Left ventricle myocardium inferior (tissue), 1 donor: ENCODE measurements at places on chromosomes 7 and 10.

GRCh38 chr10:99531026-99531695 lies 1.6 kb upstream of the NKX2-3 start:
- DNase-seq, result no peak

DNA sequence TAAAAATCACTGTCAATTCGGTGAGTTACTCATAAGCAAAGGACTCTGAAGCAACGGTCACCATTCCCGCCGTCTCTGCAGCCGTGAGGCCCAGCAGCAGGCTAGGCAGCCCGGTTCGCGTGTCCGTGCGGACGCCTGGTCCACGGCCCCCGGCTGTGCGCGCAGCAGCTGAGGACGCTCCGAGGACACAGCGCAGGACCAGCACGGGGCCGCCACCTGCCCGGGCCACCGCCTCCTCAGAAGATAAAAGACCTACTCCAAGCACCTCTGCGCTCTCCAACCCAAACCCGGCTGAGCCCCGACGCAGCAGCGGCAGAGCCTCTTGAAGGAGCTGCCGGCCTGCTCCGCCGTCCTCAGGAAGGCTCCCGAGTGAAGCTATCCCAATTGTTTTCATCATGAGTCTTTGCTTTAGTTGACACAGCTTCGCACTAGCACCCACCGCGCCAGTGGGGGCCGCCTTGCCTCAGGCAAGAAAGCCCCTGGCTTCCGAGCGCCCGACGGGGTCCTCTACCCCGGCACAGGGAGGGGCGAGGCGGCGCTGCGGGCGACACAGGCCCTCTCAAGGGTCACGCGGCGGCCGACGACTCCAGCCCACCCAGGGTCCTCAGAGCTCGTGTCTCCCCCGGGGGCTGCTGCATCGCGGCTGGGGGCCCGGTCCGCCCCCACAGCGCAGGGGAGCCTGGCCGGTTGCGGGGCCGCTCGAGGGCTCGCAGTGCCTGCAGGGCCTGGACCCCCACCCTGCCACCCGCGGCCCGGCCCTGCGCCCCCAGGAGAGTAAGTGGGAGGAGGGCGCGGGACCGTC lies 16.9 kb upstream of the GPR146 start:
- DNase-seq, result no peak

DNA sequence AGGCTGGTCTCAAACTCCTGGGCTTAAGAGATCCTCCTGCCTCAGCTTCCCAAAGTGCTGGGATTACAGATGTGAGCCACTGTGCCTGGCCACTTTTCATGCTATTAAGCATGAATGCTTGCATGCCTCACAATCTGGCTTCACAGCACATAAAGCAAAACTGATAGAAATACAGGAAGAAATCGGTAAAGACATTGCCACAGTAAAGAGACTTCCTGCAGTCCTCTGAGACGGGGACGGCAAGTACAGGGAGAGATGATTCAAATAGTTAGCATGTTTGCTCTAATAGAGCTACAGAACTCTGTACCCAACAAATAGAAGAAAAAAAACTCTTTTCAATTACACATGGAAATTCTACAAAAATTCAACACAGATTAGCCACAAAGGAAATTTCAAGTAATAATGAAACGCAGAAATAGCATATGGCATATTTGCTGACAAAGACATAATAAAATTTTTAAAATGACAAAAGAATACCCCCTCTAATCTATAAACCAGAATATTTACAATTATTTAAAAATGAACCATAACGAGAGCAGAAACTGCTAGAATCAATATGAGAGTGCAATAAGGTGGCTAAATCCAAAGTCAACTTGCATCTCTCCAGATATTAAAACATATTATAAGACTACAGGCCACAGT lies 32.3 kb downstream of the CARD11 start:
- DNase-seq, result no peak

- DNase-seq, result no peak
Observed at GRCh38 chr10:104293011-104293410, 24.0 kb downstream of the GSTO2 start.

DNA sequence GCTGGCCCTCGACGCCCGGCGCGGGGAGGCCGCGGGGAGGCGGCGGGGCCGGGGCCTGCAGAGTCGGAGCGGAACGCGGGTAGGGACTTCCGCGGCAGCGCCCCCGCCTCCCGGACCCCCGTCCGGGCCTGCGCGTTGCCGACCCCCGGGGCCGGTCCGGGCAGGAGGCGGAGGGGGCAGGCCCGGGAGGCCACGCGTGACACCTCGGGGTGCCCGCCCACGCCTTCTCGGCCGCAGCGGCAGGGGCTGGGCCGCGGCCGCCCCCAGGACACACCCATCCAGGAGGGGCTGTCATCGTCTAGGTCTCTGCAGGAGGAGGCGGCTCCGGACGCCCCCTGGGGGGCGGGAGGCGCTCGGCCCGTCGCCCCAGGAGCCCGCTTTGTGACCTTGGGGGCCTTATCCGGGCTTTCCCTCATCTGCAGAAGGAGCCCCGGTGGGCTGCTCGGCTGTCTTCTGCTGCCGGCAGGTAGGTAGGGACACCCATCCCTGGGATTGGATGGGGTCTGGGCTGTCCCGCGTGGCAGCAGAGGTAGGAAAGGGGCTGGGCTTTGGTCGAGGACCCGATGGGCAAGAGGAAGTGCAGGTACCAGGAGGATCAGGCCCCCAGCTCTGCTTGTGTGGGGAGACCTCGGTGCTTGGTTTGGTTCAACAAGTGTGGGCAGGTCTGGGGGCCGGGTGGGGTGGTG lies 569 bp downstream of the ZNF316 start:
- no peak for DNase-seq

- DNase-seq, result no peak
Observed at GRCh38 chr10:63901881-63902280, 380.7 kb downstream of the REEP3 start.

GRCh38 chr7:152336754-152337368 lies 98.9 kb downstream of the KMT2C start:
- DNase-seq, result no peak

- DNase-seq, result no peak
Observed at GRCh38 chr10:93413252-93413689, 68.9 kb downstream of the MYOF start.

GRCh38 chr10:76352300-76352699 lies 920.9 kb downstream of the LRMDA start:
- no peak for DNase-seq

- DNase-seq, result no peak
Observed at GRCh38 chr7:147015999-147016398, 899.4 kb downstream of the CNTNAP2 start.

DNA sequence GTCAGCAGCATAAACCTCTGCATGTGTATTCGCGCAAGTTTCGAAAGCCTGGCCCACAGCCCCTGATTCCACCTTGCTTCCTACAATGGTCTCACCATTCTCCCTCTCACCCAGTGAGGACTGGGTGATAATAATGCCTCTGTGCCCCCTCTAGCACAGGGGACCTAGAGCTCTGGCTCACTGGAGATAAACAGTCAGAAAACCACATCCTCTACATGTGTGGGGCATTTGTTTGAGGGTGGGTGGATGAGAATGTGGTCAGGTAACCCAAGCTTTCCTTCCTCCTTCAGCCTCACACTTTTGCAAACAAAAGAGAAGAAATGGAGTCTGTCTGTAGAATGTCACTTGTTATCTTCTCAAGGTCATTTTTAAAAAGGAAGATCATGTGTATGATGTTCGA lies 373.5 kb downstream of the KCNMA1 start:
- DNase-seq, result no peak

DNA sequence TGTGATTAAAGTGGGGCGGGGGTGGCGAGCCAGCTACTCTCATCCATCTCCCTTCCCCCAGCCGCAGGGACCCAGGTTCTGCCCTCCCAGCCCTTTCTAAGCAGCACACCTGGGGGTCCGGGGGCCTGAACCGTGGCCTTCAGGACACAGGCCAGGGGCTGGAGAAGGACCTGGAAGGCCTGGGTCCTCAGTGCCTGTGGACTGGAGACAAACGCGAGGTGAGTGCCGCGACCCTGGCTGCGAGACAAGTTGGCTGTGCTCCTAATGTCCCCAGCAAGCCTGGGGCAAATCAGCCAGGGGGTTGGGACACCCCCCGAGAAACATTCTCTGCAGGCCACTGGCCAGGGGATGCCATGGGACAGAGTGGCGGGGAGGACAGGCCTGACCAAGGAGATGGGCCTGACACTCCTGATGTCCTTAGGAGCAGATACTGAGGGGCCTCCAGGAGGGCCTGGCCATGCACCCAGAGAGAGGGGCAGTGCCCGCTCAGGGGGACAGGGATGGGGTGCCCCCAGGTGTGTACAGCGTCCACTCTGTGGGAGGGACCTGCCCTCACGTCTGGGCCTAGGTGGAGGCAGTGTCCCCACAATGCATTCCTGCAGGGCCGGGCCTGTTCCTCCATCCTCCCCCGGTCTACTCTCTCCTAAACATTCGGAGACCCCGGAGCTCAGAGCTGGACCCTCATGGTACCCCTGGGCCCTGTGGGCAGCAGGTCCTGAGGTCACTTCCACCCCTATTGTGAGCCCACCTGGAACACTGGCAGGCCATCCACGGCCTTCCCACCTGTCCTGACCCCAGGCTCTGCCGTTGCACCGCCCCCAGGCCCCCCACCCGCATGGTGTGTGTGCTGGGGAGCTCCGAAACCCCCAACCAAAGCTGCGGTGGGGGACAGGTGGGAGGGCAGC lies 13.1 kb downstream of the BRAT1 start:
- no peak for DNase-seq

DNA sequence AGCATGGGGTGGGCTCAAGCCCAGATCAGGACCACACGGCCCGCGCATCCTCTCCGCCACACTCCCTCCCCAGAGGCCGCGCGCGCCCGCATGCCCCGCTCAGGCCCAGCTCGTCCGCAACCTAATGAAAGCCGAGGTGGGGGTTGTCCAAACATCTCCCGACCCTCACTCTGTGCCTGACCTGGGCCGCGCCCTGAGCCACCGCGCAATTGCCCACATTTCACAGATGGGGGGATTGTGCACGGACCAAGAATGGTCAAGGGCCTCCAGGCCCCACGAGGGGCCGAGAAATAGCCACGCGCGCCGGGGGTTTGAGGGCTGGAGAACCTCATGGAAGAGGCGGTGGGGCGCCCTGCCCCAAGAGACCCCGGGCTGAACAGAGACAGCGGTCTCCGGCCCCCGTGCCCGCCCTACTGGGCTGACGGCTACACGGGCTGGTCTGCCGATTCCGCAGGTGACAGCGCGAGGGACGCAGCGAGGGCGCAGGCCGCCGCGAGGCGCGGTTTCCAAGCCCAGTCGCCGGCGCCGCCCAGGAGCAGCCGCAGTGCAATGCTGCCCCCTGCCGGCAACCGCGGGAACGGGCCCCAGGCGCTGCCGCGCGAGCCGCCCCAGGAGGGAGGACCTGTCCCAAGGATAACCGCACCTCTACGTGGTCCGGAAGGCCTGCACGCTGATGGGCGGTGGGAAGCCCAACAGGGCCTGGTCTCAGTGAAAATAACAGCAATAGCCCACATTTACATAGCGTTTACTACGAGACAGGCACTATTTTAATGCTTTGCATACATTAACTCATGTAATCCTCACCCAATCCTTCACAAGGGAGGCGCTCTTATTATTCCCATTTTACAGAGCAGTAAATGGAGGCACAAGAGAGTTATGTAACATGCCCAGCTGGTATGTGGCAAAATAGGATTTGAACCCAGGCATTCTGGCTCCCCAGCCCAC lies 10.5 kb upstream of the GRID1 start:
- DNase-seq, result peak; percentile 74

GRCh38 chr10:30088178-30088577 lies 28.8 kb upstream of the JCAD start:
- no peak for DNase-seq

- no peak for DNase-seq
Observed at GRCh38 chr10:11610166-11610825, 1.2 kb downstream of the USP6NL start.

DNA sequence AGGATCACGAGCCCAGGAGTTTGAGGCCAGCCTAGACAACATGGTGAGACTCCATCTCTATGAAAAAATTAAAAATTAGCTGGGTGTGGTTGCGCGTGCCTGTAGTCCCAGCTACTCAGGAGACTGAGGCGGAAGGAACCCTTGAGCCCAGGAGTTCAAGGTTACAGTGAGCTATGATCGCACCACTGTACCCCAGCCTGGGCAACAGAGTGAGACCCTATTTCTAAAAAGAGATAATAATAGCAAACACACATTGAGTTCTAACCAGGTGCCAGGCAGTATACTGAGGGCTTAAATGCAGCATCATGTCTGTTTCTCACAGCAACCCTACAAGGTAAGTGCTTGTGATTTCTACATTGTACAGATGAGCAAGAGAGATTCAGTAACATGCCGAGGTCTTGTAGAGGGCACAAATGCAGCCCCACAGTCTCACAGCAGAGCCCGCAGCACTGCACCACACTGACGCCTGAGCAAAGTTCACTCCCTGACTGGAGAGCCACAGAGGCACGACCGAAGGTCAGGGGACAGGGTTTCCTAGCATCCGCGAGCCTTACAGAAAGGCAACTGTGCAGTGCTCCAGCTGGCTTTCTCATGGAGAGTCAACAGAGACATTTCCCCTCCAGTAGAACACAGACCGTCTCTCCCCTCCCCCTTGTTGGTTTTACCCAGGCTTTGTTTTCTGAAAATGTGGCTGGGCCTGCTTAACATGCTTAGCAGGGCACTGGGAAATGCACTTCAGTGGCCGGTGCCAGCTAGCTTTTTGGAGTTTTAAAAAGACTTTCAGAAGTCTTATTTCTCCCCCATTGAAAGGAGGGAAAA lies 36.5 kb downstream of the PDSS1 start:
- DNase-seq, result no peak

DNA sequence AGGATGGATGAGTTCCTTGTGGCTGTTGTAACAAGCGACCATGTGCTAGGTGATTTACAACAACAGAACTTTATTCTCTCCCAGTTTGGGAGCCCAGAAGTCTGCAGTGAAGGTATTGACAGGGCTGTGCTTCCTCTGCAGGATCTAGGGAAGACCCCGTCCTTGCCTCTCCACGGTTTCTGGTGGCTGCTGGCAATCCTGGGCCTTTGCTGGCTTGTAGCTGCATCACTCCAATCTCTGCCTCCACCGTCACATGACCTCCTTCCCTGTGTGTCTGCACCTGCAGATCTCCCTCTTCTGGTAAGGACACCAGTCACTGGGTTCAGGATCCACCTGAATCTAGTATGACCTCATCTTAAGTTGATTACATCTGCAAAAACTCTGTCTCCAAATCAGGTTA lies 115.6 kb downstream of the GLRX3 start:
- DNase-seq, result no peak

- no peak for DNase-seq
Observed at GRCh38 chr10:93757136-93757535, 600 bp upstream of the LGI1 start.

- no peak for DNase-seq
Observed at GRCh38 chr7:91405092-91405788, 141.0 kb downstream of the FZD1 start.

GRCh38 chr7:16695621-16696237 lies 49.7 kb downstream of the BZW2 start:
- no peak for DNase-seq

DNA sequence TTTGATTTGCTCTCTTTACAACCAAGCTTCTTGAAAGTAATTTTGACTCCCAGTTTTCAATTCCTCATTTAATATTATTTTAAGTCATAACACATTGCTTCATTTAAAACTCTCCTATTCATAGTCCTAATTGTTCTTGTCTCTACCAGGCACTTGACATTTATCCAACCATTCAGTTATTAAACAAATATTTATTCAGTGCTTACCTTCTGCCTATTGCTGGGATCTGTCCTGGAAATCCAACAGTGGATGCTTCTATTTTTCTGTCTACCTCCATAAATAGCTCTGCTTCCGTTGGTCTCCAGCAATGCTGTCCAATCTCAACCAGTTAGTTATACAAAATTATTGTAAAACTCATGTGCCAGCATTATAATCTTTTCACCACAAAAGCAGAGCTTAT lies 615.1 kb downstream of the ZWINT start:
- no peak for DNase-seq

GRCh38 chr7:115728518-115728917 lies 302.0 kb downstream of the TFEC start:
- DNase-seq, result no peak

- DNase-seq, result no peak
Observed at GRCh38 chr7:71871446-71871845, 540.7 kb downstream of the CALN1 start.
